ENCODE measurements at places on chromosomes 5 and 9. TPM values are rescaled to one million over a fixed set of nuclear protein-coding genes. Genes with fewer than 3 reads are reported as not detected.

DNA sequence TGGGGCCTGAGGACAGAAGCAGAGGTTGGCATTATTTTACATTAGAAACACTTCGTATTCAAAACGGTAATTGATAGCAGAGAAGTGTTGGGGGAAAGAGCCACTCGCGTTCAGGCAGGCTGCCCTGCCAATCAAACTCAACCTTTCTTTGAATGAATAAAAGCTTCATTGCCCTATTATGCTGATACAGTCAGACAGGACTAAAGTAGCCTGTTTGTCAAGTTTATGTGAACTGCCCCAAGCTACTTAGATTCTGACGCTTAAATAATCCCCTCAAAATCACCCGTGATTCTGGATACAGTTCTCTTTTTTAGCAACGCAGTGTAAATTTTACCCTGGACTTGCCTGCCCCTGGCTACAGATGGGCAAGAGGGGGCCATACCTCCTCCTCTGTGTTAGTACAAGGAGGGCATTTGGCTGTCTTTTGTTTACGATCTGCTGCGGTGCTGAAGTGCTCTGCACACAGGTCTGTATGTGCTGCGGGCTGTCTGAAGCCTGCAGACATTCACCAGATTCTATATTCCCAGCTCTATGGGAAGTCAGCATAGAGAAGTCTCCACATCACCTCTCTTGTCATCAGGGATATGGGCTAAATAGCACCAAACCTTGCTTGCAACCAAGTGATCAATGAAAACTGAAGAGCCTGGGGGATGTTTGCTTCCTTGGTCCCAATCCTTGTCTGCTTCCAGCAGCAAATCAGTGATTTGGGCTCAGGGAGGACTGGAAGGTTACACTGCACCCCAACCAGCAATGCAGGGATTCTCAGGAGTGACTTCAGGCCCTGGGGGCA lies 218.4 kb downstream of the EBF1 start:
- no peak for DNase-seq

The ZDHHC11B gene
- total RNA-seq = 4.5 TPM

The ALDOB gene
- not detected for total RNA-seq

The POMT1 gene
- 42.4 TPM for total RNA-seq

DNA sequence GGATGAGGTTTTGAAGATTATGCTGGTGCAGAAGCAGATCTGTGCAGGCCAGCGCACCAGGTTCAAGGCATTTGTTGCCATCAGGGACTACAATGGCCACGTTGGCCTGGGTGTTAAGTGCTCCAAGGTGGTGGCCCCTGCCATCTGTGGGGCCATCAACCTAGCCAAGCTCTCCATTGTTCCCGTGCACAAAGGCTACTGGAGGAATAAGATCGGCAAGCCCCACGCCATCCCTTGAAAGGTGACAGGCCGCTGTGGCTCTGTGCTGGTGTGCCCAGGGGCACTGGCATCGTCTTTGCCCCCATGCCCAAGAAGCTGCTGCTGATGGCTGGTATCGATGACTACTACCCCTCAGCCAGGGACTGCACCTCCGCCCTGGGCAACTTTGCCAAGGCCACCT lies 142.5 kb downstream of the SPATA31D1 start:
- no peak for DNase-seq

- DNase-seq = no peak
Observed at GRCh38 chr5:127060470-127060985, 12.8 kb downstream of the C5orf63 start.

The SCGB3A2 gene
- total RNA-seq = not detected

- DNase-seq = no peak
Observed at GRCh38 chr5:142201471-142201887, 92.9 kb downstream of the NDFIP1 start.

DNA sequence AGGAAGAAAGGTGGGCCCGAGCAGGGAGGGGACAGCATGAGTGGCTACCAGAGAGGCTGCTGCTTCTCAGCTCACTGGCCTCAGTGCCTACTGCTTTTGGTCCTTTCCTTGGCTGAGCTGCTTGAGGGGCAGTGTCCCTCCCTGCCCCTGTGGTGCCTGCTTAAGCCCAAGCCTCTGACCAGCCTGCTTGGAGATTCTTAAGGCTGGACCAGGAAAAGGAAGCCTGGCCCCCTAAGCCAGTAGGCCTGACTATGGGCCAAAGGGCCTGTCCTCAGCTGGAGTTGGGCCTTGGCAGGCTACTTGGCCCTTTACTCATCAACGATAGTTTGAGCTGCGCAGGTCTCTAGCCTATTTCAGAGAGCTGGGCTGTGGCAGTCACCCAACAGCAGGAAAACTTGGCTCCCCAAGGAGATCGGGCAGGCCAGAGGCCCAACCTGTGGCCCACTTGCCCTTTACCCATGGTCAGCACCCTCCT lies 24.9 kb downstream of the TCF7 start:
- no peak for DNase-seq

The TMC1 gene
- total RNA-seq = 0.82 TPM

The CACNA1B gene
- 31.4 TPM for total RNA-seq

- peak; percentile 67 for DNase-seq
Observed at GRCh38 chr9:113682297-113682771, 193.8 kb upstream of the ZNF618 start.

- no peak for DNase-seq
Observed at GRCh38 chr9:97857606-97858392, 4.8 kb downstream of the FOXE1 start.

The PCDHB6 gene
- 3.3 TPM for total RNA-seq

- no peak for DNase-seq
Observed at GRCh38 chr5:82692826-82693225, 384.4 kb downstream of the TMEM167A start.

DNA sequence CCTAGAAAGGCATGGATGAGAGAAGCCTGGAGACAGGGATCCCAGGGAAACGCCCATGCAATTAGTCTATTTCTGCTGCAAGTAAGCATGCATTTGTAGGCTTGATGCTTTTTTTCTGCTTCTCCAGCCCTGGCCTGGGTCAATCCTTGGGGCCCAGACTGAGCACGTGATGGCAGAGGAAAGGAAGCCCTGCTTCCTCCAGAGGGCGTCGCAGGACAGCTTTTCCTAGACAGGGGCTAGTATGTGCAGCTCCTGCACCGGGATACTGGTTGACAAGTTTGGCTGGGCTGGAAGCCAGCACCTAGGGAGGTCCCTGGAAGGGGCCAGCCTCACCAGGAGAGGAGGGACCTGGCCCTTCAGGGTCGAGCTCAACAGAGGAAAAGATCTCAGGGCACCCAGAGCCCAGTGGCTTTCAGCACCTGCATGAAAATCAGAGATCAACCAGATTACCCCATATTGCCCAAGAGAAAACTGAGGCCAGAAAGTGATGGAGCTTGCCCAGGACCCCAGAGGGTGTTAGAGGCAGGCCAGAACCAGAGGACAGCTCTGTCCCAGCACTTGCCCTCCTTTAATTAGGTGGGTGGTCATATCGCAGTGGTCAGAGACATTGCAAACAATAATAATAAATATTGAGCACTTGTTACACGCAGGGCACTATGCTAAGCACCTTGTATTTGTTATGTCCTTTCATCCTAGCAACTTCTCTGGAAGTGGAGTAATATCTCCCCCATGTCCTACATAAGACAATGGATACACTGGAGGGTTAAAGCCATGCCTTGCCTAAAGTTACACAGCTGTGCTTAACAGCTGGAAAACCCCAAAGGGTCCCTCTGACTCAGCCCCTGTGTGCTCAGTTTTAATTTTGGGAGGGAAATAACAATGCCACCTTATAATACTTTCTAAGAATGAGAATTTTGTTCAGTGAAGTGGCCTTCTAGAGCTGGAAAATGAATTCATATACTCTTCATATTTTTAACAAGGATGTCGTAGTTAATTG lies 67.1 kb downstream of the KLF4 start:
- DNase-seq = peak; percentile 18

The LCN2 gene
- total RNA-seq = not detected

GRCh38 chr5:113749334-113749733 lies 235.8 kb downstream of the YTHDC2 start:
- DNase-seq = no peak

The CFAP157 gene
- not detected for total RNA-seq

The ENHO gene
- total RNA-seq = 53.4 TPM

The MLANA gene
- not detected for total RNA-seq

DNA sequence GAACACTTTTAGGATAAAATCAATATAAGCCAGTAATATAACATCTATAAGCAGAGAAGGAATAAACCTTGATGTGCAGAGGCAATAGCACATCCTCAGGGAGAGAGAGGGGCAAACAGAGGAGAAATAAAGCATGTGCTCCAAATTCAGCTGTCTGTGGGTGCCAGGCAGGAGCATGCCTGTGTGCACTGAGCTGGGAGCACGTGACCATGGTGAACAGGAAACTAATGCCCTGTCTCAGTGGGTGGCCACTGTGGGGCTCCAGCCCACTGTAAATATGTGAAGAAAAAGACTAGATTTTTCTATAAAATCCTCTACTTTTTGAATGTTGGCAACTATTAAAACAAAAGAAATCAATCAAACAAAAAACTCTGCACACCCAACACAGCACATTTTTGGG lies 55.3 kb downstream of the FYB1 start:
- DNase-seq = no peak

GRCh38 chr9:93205045-93205768 lies 21.3 kb downstream of the WNK2 start:
- DNase-seq = no peak

The CFAP90 gene
- total RNA-seq = 4.5 TPM

DNA sequence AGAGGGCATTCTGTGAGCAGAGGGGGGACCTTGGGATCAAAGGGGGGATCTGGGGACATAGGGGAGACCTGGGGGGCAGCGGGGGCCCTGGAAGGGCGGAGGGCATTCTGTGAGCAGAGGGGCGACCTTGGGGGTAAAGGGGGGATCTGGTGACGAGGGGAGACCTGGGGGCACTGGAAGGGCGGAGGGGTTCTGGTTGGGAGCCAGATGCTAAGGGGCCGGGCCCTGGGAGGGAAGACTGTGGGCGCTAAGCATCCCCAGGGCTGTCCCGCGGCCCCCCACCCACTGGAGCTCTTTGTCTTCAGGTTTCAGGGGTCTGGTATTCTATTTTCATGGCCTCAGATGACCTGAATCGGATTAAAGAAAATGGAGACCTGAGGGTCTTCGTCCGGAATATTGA lies 748 bp downstream of the LCN9 start:
- no peak for DNase-seq

GRCh38 chr5:123511290-123511647 lies 708 bp upstream of the CSNK1G3 start:
- no peak for DNase-seq

The TTC23L gene
- total RNA-seq = 5.7 TPM

The SUSD3 gene
- total RNA-seq = 0.41 TPM

GRCh38 chr5:134227776-134228175 lies 1.9 kb upstream of the PPP2CA start:
- no peak for DNase-seq

- DNase-seq = no peak
Observed at GRCh38 chr5:16916262-16916878, 19.7 kb downstream of the MYO10 start.

- no peak for DNase-seq
Observed at GRCh38 chr9:135283671-135284070, 195.9 kb upstream of the PPP1R26 start.

DNA sequence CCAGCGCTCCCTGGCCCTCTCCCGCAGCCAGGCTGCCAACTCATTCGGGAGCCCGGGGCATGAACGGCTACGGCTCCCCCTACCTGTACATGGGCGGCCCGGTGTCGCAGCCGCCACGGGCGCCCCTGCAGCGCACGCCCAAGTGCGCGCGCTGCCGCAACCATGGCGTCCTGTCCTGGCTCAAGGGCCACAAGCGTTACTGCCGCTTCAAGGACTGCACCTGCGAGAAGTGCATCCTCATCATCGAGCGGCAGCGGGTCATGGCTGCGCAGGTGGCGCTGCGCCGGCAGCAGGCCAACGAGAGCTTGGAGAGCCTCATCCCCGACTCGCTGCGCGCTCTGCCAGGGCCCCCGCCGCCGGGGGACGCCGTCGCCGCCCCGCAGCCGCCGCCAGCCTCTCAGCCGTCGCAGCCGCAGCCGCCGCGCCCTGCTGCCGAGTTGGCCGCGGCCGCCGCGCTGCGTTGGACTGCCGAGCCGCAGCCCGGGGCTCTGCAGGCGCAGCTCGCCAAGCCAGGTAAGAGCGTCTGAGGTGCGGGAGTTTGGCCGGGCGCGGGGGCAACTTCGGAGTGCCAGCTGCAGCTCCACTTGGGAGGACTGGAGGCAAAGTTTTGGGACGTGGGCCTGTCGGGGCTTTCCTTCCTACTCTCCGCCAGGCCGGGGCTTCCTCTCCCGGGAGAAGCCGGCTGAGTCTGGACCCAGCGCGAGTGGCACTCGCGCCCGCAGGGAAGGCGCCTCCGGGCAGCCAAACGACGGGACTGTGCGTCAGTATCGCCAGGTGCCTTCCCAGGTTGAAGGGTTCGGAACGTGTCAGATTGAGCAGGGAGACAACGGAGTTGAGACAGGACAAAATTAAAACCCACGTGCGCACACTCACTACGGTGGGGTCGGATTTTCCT lies 735 bp downstream of the DMRT3 start:
- DNase-seq = no peak

GRCh38 chr9:36328798-36329411 lies 70.7 kb upstream of the GNE start:
- peak; percentile 41 for DNase-seq

- DNase-seq = no peak
Observed at GRCh38 chr5:56330806-56331205, 97.7 kb upstream of the ANKRD55 start.

DNA sequence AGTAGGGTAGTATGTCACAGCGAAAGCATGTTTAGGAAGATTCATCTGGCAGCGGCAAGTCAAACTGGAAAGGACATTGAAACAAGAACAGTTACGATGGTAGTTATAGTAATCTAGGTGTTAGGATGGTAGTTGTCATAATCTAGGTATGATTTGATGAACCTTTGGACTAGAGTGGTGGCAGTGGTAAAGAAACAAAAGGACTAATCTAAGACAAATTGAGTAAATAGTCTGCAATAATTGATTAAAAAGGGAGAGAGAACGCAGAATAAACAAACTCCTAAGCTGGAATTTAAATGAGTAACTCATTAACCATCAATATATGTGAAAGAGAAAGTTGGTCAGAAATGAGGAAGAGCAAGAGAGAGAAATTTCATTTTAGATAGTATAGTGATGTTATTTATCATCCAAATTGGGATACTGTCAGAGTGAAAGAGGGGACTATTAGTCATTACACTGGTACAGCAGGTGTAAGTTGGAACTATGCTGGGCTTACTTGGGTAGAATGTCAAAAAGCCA lies 56.8 kb downstream of the MTREX start:
- DNase-seq = no peak

DNA sequence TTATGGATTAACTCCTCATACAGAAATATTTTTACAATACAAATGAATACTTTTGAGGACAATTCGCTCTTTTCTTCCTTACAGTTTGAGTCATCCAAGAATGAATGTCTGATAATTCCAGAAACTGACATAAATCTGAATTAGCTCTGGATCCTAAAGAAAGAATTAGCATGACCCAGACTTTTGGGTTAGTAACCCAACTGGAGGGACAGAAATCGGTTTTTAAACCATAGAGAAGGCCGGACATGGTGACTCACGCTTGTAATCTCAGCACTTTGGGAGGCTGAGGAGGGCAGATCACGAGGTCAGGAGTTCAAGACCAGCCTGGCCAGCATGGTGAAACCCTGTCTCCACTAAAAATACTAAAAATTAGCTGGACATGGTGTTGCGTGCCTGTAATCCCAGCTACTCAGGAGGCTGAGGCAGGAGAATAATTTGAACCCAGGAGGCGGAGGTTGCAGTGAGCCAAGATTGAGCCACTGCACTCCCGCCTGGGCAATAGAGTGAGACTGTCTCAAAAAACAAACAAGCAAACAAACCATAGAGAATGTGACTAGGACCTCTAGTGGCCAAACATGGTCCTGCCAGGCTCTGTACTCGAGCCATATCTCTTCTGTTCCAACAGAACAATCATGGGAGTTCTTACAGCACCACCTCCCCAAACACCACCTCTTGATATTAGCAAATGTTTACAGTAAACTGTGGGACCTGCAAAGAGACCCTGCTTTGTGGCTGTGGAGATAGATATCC lies 44.8 kb downstream of the LURAP1L start:
- DNase-seq = no peak

The SOHLH1 gene
- total RNA-seq = not detected

All from frontal cortex (tissue), 4 donors.